ENCODE measurements at places on chromosomes 3 and 15.

DNA sequence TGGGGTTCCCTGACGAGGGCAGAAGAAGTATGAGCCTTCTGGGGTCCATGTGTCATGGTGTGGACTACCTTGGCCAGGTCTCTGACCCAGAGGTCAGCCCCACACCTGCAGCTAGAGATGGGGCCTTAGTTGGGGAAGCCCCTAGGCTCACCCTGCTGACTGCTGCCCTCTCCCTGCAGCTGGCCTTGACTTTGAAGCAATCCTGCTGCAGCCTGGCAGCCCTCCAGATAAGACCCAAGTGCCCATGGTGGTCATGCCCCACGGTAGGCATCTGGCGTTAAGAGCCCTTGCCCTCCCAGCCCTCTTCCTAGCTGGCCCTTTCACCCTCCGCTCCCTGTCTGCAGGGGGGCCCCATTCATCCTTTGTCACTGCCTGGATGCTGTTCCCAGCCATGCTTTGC is 7.4 kb downstream of the APEH start:
- DNase-seq, result no peak

GRCh38 chr3:8980756-8981257 is 17.5 kb upstream of the RAD18 start:
- no peak for DNase-seq

DNA sequence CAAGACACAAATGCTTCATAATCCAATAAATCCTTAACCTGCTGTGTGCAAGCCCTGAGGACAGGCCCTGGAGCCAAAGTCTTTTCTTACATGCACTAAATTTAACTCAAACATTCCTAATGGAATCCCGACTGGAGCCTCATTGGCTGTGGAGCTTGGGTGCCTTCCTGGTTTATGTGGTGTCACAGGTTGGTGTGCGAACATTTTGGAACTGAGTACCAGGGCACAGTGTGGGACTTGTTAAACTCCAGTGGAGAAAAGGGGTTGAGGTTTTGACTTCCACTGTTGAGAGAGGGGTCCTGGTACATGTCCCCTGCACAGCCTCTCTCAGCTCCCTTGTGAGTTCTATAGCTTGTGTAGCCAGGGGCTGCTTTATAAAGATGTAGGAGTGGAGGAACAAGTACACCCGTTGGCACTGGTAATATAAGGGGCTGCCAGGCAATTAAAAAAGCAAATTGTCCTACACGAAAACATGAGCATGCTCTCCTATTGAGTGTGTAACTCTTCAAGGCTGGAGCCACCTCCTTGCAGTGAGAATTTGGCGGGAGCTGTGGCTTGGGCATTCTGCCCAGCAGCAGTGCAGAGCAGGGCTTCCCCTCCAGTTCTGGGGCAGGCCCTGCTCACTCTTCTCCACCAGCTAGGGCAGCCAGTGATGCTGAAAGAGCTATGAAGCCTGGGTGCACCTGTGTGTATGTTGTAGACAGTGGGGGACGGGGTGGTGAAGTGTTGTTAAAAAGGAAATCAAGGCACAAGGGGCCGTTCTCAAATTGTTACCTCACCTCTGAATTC is 218.1 kb downstream of the CLSTN2 start:
- DNase-seq, result no peak

DNA sequence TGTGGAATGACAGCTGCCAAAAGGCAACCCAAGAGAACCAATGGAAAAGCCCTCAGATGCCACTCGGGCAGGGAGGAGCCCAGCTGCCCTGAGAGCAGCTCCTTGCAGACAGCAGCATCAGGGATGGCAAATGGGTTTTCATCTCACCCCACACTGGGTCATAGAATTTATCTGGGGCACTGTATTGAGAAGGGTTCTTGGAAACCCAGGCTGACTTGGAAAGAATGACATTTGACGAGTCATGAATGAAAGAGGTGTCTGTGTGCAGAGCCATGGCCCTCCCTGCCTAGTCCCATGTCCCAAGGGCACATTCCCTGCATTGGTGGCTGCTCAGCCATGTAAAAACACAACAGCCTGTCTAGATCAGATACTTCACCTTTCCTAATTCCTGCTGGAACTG is 157.9 kb upstream of the BHLHE40 start:
- DNase-seq, result no peak

DNA sequence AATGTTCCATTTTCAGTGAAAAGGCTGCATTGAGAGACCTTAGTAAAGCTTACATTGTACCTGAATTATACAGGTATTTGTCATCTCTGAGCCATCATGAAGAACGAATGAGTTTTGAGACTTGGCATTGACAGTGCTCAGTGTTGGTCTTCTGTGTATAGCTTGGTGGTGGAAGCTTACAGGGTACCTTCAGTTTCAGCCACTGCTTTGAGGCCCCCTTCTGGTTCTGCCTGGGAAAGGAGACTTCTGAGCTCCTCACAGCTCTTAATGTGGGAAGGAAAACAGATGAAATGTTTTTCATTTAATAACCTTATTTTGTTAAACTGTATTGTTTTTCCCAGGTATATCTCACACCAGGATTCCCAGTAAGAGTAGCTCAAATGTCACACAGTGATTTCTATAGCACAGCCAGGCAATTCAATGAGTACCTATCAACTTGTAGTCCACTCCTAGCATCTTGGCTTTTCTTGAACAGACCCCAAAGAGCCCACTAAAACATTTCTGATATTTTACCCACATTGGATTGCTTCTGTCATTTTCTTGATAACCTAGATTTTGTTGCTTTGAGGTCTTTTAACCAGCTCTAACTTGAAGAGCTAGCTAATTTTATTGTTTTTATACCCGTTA is 5.6 kb downstream of the SERPINI1 start:
- no peak for DNase-seq
